ENCODE measurements at places on chromosomes 2 and 18.

- no peak for DNase-seq
Measured at GRCh38 chr2:77363277-77363676, 158.9 kb downstream of the LRRTM4 start.

- peak; percentile 59 for DNase-seq
Measured at GRCh38 chr2:46520130-46520711, 40.9 kb downstream of the TMEM247 start.

DNA sequence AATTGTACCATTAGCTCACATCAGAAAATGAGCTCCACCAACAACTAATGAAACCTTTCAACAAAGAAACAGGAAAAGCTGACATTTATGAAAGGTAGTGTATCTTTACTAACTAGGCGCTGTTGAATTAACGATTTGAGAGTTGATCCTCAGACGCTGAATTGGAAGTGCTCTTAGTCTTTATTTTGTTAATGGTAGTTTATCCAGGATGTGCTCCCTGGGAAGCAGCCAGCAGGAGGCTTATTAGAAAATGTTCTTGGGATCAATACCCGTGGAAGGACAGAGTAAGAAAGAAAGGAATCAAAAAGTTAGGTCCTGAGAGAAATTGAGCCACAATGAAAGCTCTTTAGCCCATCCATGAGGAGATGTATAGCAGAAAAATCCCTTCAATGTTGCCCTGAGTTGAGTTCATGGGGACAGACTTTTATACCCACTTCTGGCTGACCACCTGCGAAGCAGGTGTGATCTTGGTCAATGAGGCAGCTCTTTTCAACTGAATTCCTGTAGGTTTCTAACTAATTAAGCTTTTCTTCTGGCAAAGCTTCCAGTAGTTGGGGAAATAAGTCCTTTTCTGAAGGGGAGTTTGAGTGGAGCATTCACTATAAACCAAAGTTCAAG lies 492.6 kb upstream of the REG3G start:
- no peak for DNase-seq

DNA sequence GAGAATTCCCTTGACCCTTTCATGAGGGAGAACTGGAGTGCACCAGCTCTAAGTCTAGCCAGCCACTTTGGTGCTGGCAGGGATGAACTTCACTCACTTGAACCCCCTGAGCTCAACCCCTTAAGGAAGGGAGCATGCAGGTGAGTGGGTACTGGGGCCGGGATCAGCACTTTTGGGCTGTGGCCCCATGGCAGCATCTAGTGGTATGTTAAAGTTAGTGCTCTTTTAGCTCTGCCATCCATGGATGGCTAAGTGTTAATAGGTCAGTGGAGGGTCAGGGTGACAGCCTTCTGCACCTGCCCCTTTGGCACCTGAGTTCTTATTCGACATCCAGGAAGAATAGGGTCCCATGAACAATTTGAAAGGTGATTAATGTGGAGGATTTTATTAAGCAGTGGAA lies 689.0 kb upstream of the FSHR start:
- no peak for DNase-seq

- peak; percentile 74 for DNase-seq
Measured at GRCh38 chr18:903701-904100, 970 bp upstream of the ADCYAP1 start.

DNA sequence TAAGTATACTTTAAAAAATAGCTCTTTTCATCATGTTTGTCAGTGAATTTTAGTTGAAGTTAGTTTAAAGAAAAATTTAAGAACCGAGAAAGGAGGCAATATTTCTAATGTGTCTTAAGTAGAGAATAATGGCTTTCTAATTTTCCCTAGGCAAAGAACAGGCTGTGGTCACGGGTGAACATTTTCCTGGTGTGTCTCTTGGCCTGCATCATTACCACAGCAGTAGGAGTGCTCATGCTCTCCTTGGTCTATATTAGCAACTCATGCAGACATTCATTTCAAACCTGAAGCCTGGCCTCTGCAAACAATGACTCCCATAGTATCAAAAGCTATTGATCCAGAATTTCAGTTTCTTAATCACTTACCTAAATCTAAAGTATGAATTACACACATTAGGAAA lies 57.4 kb downstream of the C18orf54 start:
- DNase-seq: no peak

DNA sequence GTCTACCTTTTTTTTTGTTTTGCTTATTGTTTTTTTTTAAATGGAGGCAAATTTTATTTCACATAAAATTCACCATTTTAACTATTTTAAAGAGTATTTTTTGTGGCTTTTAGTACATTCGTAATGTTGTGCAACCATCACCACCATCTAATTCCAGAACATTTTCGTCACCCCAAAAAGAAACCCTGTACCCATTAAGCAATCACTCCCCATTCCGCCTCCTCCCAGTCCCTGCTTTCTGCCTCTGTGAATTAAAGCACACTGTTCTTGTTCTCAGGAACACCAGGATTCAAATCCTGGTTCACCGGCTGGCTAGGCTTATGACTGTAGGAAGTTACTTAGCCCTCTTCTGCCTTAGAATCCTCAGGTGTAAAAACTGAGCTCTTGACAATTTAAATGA lies 36.9 kb upstream of the EPAS1 start:
- DNase-seq: no peak

DNA sequence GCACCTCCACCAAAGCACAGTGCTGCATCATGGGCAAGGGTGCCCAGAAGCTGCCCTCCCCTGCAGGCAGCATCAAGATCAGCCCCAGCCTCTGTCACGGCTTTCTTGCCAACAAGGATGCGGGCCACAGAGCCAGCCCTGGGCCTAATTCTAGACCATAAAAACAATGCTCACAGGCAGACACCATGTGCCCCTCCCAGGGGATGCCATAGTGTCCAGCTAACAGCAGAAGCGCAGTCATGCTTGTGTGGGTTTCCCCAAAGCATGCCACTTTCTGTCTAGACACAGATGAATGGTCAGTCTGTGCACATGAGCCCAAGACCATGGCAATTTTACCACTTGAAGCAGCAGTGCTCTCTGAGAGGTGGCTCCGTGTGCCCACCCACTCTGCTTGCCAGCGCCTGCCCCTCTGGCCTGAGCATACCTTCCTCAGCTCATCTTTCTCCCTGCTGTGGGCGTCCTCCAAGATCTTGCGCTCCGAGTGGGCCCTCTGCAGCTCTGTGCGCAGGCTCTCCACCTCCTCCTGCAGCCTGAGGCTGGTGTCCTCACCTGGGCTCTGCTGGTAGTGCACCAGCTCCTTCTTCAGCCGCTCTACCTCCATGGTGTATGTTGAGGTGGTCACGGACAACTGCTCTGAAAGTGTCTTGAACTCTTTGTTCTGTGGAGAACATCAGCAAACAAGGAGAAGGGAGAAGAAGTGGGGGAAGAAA lies 81.3 kb upstream of the ACAA2 start:
- no peak for DNase-seq

DNA sequence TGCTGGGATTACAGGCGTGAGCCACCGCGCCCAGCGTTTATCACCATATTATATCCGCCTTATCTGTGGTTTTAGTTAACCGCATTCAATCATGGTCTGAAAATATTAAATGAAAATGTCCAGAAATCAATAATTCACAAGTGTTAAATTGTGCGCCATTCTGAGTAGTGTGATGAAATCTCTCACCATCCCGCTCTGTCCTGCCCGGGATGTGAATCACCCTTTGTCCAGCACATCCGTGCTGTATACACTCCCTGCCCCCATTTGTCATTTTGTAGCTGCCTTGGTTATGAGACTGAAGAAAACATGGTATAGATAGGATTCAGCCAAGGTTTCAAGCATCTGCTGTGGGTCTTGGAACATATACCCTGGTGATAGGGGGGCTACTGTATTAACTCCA lies 70.7 kb downstream of the TIMM21 start:
- no peak for DNase-seq

GRCh38 chr2:47249157-47249900 lies 94.2 kb upstream of the STPG4 start:
- DNase-seq: no peak

- no peak for DNase-seq
Measured at GRCh38 chr18:7291046-7291445, 60.2 kb downstream of the LRRC30 start.

GRCh38 chr18:69567813-69568488 lies 167.3 kb downstream of the DOK6 start:
- no peak for DNase-seq

DNA sequence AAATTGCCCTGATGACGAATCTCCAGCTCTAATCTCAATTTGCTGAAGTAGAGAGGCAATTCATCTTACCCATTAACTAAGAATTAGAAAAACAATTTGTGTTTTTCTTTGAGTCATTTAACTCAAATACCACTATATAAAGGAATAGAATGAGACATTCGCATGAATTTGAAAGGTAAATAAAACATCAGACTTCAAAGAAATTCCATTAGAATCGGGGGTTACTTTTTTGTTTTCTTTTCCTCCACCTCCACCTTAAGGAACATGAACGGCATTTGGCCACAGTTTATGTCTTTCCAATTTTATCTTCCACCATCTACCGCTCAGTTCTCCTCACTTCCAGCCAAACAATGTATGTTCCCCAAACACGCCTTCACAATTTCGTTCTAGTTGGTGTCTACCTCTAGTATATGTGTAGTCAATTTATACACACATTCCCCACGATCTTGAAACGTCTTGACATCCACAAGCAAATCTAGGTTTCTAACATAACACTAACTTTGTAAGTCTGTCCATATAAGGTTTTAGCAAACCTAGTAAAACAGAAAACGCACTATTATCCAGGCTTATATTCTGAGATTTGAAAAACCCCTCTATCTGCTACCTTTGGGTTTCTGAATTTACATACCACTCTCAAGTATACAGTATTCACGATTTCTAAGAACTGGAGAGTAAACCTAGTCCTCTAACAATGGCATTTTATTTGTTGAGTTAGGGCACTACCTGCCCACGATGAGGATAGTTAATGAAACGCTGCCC lies 1.2 kb upstream of the SMCHD1 start:
- no peak for DNase-seq

GRCh38 chr2:240377366-240377765 lies 58.1 kb upstream of the GPC1 start:
- no peak for DNase-seq

DNA sequence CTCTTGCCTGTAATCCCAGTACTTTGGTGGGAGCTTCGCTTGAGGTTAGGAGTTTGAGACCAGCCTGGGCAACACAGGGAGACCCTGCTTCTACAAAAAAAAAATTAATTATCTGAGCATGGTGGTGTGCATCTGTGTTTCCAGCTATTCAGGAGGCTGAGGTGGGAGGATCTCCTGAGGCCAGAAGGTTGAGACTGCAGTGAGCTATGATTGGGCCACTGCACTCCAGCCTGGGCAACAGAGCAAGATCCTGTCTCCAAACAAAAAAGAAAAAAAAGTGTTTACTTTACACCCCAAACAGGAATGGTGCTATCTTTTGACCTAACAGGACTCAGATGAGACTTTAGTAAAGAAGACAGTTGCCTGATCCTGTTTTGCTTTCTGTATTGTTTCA lies 35.6 kb downstream of the MAL start:
- DNase-seq: no peak

DNA sequence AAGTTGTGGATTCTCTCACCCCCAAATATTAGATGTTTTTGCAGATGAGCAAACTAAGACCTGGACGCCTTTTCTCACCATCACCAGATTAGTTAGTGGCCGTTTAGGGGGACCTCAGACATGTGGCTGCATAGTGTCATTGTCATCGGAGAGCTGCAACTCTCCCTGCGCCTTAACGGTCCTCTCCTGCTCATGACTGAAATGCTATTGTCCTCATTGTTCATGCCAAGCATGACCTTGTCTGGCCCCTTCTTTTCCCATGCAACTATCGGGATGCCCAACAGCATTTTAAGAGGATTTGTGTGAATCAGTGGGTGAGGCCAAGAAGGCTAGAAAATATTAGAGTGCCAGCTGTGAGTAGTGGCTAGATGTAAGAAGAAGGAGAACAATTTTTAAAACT lies 174.2 kb downstream of the SOCS6 start:
- DNase-seq: no peak

DNA sequence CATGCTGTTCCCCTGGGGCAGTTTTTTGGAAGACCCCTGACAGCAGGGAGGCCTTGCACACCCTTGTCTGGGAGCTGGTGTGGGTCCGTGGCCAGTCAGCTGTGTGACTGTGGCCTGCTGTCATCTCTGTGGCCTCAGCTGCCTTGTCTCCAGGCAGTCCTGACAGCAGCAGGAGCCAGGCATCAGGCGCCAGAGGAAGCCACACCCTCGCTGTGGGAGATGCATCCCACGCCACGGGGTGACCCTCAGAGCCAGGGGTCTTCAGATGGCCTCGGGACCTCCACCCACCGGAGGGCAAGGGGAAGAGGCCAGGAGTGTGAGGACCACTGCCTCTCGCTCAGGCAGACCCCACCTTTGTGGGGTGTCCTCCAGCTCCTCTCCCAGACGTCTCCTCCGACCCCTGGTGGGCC lies 5.0 kb downstream of the BOK start:
- no peak for DNase-seq

- no peak for DNase-seq
Measured at GRCh38 chr2:2703762-2704427, 372.8 kb upstream of the MYT1L start.

DNA sequence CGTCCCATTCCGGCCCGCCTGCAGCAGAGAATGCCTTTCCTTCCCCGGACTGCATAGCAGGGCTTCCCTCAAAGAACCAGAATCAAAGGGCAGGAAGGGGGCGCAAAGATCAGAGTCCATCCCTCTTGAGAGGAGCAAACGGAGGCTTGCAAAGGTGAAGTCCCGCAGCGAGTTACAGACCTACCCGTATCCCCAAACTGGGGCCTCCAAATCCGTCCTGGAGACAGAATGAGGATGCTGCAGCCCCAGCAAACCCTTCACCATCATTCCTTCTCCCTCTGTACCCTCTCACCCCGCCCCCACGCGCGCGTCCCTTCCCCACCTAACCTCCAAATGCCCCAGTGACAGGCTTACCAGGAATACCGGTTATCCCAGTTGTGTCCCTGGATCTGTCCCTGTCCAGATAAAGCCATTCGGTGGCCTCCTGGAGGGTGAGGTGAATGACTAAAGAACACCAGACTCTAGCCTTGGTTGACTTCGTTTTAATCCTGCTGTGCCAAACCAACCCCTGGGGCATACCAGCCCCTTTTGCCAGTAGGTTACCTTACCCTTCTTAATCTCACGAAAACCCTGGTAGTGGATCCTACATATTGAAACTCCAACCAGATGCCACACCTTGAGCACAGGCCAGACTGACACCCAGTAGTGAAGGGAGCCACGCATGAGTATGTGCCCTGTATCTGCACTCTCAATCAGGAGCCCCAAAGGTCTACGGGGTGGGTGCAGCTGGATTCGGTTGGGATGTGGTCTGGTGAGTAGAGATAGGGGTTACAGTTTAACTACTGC lies 961 bp upstream of the SLC40A1 start:
- DNase-seq: peak; percentile 30

- DNase-seq: no peak
Measured at GRCh38 chr2:195594248-195594647, 62.8 kb upstream of the SLC39A10 start.

- no peak for DNase-seq
Measured at GRCh38 chr2:57443086-57443485, 603.5 kb upstream of the VRK2 start.

- DNase-seq: peak; percentile 71
Measured at GRCh38 chr2:200905618-200906296, 16.6 kb downstream of the NIF3L1 start.

DNA sequence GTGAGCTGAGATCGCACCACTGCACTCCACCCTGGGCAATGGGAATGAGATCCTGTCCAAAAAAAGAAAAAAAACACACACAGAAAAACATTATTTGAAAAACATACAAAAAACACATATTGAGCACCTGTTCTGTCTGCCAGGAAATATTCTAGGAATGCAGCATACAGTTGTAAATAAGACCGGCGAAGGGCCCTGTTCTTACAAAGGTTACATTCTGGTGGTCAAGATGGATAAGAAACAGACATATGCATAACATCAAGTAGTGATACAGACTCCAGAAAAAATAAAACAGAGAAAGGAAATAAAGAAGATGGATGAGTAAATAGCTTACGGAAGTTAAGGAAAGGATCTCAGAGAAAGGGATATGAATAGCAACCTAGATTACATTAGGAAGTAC lies 159.8 kb downstream of the GALNT3 start:
- no peak for DNase-seq

Measured in femur (tissue), 1 donor.